ENCODE measurements at places on chromosomes 4 and X.
A peak's percentile ranks its signal among the peaks of the same experiment; 100 is the strongest.

GRCh38 chrX:56928546-56928945, 66.8 kb downstream of the SPIN3 start:
- DNase-seq, result no peak

GRCh38 chr4:41748571-41749475, at the start of gene PHOX2B:
TSS of gene PHOX2B (minus strand) at chr4:41748725. CDS start at chr4:41748610, 115 bp downstream.
- DNase-seq, result no peak

DNA sequence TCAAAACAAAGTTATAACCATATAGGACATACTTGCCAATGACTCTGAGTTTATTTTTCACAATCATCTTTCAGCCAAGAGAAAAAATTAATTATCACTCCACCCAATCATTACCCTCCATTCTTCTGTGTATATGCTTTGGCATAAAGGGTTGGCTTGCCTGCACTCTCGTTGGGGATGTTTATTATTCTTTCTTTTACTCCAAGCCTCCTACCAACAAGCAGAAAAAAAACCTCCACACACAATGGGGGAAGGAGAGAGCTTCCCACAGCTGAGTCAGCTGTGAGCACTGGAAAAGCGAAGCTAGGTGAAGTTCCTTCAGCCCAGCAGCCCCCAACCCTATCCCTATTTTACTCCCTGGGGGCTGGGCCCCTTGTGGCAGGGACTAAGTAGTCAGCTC, 1.5 kb downstream of the OPHN1 start:
- no peak for DNase-seq

GRCh38 chr4:11489453-11490083, 60.9 kb upstream of the HS3ST1 start:
- no peak for DNase-seq

GRCh38 chr4:128322311-128322710, 34.7 kb upstream of the PGRMC2 start:
- DNase-seq, result no peak

- DNase-seq, result no peak
These were observed 231.1 kb upstream of the ANXA3 start for GRCh38 chr4:78320349-78320935.

GRCh38 chr4:66852843-66853242, 692.5 kb downstream of the CENPC start:
- DNase-seq, result no peak

DNA sequence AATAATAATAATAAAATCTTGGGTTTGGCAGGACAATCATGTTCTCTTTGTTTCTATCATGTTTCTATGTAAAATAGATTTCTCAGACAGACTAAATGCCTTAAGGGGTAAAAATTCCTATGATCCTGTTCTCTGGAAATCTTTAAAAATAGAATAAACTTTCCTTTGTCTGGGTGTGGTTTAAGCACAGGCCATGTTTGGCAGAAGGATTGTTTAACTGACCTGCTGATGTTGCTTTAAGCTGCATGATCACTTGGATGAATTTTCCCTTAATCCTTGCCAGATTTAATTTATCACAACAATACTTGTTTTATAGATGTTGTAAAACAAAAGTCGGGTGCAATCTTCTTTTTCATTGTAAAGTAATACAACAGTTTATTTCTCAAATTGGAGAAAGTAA, 341.7 kb upstream of the FAT1 start:
- DNase-seq, result no peak

GRCh38 chrX:29257521-29257920, 670.3 kb downstream of the IL1RAPL1 start:
- DNase-seq, result no peak

DNA sequence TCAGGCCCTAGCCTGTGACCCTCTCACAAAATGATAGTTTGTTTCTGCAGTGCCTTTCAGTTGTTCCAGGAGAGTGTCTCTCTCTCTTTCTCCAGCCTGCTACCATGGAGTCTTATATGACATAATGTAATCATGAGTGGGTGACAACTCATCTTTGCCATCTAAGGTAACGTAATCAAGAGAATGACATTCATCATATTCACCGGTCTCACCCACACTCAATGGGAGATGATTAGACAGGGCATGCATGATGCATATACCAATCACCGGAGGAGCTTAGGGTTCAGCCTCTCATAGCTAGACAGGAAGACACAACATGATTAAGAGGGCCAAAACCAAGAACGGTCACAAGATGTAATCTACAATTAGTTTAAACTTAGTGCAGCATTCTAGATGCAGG, 97.1 kb upstream of the FAM9B start:
- DNase-seq, result no peak

- DNase-seq, result no peak
These were observed 357.5 kb upstream of the SMIM31 start for GRCh38 chr4:164396439-164396838.

- DNase-seq, result no peak
These were observed 306.3 kb upstream of the PPARGC1A start for GRCh38 chr4:24195991-24196736.

GRCh38 chr4:88158489-88159228, at the start of gene ABCG2:
TSS of gene ABCG2 (minus strand) at chr4:88158639. CDS start at chr4:88139995, 18,644 bp downstream.
- DNase-seq, result no peak

DNA sequence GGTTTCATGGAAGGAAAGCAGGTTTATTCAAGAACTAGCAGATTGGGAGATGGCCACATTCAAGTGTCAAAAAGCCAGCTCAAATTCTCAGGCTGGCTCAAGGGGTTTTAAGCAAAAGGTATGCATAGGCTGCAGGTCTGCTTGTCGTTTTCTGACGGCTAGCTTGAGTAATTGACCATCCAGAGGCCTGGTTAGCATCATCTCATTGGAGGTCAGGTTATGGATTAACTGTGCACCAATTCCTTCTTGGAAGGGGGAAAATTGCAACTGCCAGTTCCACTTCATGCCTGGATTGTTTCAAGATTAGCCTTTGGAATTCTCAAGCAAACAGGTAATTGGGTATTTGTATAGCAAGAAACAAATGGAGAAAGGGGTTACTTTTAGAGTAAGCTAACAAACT, 62.1 kb downstream of the FUNDC1 start:
- no peak for DNase-seq

DNA sequence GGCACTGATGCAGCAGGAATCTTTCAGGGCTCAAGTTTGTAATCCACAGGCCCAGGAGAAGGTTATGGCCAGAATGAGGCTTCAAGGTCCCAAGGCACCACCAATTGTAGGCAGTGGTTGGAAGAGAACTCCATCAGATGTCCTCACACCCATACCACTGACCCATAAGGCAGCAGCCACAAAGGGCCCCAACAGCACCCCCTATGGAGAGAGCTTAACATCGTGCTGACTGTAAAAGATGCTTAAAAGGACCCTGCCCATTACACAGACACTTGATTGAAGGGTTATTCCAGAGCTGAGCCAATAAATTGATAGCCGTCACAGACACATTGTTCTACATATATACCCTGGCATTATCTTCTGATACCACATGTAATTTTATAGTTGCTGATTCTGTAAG, 113.7 kb downstream of the SOWAHB start:
- no peak for DNase-seq

GRCh38 chrX:40651620-40652223, 4.4 kb upstream of the CXorf38 start:
- DNase-seq, result peak; percentile 15

DNA sequence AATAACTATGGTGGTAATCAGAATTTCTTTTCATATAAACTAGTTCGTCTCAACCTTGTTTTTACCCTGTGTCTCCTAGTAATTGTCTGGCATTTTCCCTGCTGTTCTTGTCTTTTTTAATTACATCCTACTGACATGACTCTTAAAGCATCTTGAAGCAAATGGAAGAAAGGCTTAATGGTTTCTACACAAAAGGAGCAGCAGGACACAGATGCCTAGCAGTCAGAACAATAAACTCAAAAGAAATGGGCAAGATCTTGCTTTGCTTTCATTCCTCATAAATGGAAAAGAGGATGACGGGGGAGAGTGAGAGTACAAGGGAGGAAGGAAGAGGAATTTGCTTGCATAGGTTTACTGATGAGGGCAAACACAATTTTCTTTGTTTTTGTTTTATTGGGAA, 293.2 kb upstream of the EMCN start:
- no peak for DNase-seq

DNA sequence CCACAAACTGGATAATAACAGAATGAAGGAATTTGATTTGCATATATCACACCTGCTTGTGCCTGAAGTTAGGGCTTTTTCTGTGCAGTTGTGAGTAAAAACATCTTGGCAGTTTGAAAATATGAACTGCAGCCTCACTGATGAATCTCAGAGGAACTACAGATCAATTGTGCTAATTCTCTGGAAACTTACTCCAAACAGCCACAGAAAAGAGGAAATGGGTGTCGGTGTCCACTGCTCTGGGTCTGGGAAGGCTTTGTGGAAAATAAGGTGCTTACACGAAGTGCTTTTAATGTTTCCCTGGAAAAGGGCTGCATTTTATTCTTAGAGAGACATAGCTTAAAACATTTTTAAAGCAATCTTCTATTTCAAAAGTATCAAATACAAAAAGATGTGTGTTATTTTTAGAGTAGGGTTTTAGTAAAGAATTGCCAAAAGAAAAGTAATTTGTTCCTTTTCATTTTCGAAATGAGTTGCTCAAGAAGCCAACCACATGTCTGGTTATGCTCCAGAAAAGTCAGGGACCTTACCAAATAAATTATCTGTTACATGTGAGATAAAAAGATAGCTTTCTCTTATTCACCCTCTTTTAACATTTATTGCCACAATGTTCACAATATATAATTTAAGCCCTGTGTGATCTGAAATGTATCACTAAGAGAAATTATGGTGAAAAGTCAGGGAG, 240.1 kb downstream of the FRAS1 start:
- DNase-seq, result no peak

GRCh38 chr4:156198511-156198910, 244.8 kb upstream of the CTSO start:
- no peak for DNase-seq

- no peak for DNase-seq
These were observed 13.0 kb upstream of the SLC10A4 start for GRCh38 chr4:48470137-48470536.

GRCh38 chr4:14874990-14875389, 127.3 kb upstream of the CPEB2 start:
- DNase-seq, result no peak

- no peak for DNase-seq
These were observed 42.5 kb downstream of the TFDP3 start for GRCh38 chrX:133175605-133176004.

DNA sequence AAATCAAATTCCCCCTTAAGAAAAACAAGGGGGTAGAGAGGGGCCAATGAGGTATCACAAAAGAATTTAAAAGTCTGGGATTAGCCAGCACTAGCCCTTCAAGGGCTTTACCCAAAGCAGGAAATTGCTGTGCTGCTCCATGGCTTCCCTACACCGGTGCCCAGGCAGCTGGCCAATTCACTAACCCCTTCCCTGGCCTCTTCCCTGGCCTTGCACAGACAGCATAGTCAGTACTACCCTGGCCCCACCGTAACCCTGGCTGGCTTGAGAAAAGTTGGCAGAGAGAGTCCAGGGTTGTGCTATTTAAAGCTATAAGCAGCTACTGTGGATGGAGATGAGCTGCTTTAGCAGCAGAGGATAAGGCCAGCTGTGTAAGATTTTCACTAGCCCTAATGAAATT, 43.1 kb downstream of the ADAMTS3 start:
- DNase-seq, result no peak

DNA sequence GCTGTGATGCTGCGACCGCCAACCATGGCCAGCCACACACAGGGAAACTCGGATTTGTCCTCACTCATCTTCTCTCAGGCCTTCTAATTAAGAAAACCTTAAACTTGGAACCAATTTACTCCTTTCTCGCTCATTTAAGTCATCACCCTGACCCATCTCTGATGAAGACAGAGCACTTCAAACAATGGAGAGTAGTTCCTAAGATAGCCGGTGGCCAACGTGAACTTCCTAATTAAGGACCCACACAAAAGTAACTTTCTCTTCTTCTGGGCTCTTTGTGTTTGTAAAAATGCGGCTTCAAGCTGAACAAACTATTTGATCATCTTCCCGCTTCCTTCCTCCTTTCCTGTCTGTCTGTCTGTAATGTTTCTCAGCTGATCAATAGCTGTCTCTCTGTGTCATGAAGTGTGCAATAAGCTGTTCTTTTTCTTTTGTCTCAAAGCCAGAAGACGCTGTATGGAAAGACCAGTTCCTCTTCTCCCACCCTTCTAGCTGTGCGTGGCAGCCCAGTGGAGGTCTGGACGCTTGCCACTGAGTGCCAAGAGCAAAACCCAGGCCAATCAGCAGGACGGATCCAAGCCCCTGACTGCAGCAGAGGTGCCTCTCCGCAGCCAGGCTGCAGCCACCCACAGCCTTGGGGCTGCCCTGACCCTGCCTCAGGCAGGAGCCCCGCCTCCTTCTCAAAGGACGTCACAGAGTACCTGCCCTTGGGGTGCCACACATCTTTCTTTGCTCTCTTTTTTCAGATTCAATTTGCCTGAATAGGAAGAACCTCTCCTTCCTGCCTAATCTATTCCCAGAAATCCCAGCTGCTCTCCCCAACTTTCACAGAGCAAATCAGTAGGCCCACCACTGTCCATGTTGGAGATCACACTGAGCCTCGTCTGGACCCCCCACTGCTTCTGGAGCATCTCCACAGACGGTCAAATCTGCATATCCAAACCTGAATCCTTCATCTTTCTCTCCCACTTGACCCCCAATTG, 59.3 kb downstream of the MAML3 start:
- DNase-seq, result no peak

- DNase-seq, result no peak
These were observed 54.3 kb upstream of the HPGDS start for GRCh38 chr4:94396984-94397383.

DNA sequence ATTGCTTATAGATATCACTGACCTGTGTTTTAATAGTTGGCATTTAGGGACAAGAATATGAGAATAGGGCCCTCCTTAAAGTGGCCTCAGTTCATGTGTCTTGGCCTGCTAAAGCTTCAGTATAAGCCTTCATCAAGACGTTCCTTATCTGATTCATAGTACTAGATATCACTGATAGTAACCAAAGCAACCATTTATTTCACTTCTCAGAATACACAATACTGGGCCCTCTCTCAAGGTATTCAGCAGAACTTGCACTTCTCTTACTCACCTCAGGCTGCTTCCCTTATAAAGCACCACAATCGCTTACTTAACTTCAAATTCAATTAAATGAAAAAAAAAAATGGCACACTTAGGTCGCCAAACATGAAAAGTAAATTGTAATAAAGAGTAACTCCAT, 259.4 kb upstream of the PCDH7 start:
- no peak for DNase-seq

DNA sequence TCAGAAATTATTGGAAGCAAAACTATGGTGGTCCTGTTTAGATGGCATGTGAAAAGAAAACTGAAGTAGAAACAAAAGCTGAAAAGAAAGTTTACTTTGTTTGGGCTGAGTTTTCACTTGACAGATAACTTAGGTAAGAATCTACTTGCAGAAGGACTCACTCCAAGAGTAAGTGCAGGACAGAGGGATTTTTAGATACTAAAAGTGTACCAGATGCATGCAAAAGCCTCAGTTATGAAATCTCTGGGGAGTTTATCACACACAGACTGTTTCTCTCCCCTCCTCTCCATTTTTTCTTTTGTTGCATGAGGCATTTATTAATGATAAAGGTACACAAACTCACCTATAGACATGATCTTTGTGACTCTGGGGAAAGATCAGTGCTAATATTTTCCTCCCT, 127.5 kb upstream of the GIMD1 start:
- DNase-seq, result no peak
